NCI-H2081 treated with DMSO at 0.1 percent for 48 hours (cell line): ENCODE measurements at places on chromosomes 12 and 14.

DNA sequence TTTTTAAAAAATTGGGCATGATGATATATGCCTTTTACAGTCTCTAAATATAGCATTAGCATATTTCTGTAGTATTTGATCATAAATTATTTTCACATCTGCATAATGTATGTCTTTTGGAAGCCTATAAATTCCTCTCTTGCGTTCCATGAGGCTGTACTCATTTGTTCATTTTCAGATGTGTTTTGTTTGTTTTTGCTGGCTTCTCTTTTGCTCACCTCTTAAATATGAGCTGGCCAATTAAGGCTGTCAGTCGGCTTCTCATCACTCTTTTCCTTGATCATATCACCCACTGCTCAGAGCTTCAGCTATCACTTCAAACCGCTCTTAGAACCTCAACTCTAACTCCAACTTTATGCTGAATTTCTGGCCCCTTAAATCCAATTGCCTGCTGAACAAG lies 6.6 kb downstream of the TMEM263 start:
- no peak for DNase-seq

GRCh38 chr12:3272958-3273357 lies 195.8 kb downstream of the TSPAN9 start:
- no peak for DNase-seq

GRCh38 chr12:113889076-113889475 lies 77.0 kb downstream of the RBM19 start:
- no peak for DNase-seq

GRCh38 chr12:95115641-95116040 lies 42.2 kb upstream of the NR2C1 start:
- DNase-seq = no peak

- DNase-seq = no peak
Observed at GRCh38 chr14:34354556-34354955, 107.5 kb downstream of the SPTSSA start.

GRCh38 chr12:75862692-75863471 lies 168.7 kb downstream of the PHLDA1 start:
- DNase-seq = no peak

GRCh38 chr14:52998376-52999015 lies 47.6 kb upstream of the FERMT2 start:
- DNase-seq = no peak

GRCh38 chr12:47753021-47754001 lies 5.4 kb downstream of the RAPGEF3 start:
- DNase-seq = no peak
